ENCODE measurements at places on chromosomes 1 and 21.

GRCh38 chr1:48853006-48853405, 76.3 kb upstream of the BEND5 start:
- DNase-seq: no peak

DNA sequence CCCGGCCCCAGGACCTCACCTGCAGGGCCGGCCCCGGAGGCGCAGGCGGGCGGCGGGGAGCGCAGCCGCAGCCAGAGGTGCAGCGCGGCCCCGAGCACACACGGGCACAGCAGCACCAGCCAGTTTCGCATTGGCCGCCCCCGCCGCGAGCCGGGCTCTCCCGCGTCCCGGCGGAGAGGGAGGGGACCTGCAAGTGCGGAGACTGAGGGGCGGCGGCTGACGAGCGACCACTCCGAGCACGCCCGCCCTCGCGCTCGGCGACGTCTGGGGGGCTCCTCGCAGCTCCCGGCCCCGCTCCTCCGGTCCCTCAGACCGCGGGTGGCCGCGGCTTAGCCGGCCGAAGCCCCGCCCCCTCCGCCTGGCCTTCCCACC, at the start of gene B3GALNT2:
Gene B3GALNT2 (minus strand): TSS at position 331 of the 372 bp plus-strand sequence. CDS start 200 bp downstream, at position 131.
- no peak for DNase-seq

- DNase-seq: no peak
Observed at GRCh38 chr1:100604372-100604771, 66.4 kb downstream of the GPR88 start.

DNA sequence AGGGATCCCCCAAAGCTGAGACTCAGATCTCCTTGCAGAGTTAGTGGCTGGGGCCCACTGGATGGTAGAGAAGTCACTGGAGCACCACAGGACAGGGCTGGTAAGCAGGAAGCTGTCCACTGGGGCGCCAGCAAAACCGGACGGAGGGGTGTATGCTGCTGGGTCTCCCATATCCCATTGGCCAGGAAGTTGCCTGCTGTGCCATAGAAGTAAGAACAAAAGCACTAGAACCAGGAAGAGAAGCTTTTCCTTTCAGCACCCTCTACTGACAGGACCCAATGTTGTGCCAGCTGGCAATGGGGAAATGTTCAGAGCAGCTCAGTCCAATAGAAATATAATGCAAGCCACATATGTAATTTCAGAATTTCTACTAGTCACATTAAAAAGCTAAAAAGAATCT, 146.6 kb downstream of the SPATA46 start:
- DNase-seq: no peak

DNA sequence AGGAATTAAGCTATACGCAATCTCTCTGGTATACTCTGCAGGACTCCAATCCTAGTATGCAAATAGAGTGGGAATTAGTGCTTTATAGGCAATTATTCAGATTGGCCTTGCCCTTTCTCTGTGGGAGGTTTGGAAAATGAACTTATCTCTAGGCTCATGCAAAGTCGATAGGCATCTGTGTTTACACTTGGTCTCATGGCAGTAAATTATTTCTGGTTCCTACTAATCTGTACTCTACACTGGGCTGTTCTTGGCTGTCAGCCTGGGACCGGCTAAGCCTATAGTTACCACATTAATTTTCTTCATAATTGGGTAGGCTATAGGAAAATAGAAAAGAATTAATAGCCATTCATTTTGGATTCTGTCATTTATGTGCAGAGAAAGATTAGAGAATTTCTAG, 544.6 kb downstream of the AMY1C start:
- no peak for DNase-seq

All from stimulated activated naive B cell treated with anti-CD40 and anti-IgM and Interleukin-4, amounts not matched to agents 10 μg/mL and 1 μg/mL and 100 μg/mL, for 72 hours (primary cell).